ENCODE measurements at places on chromosomes 6 and 20.

DNA sequence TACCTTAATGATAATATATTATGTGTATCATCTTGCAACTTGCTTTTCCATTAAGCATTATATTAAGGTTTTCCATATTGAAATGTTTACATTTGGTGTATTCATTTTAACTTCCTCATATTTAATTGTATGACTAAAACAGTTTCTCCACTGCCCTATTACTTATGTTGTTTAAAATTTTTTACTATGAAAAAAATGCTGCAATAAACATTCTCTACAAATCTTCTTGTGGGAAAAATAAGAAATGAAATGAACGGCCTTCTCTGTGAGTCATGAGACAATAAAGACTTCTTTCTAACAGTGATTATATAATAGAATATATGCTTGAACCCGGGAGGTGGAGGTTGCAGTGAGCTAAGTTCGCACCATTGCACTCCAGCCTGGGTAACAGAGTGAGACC is 25.5 kb downstream of the FASTKD5 start:
- DNase-seq = no peak

DNA sequence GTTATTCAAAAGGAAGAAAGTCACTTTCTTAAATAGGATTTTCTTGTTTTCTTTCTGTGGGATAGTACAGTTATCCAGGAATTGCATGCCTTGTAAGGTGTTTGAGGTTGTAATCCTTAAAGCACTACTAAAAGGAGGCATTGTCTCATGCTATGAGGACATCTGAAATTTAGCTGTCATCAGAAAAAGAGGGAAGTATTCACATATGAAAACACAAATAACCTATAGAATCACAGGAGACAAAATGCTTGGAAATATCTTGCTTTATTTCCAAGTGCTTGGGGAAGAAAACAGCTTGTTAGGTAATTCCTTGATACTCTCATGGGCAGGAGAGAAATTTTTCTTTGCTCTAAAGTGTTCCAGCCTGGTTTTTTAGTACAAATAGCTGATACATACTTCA is 40.1 kb downstream of the HECA start:
- no peak for DNase-seq

DNA sequence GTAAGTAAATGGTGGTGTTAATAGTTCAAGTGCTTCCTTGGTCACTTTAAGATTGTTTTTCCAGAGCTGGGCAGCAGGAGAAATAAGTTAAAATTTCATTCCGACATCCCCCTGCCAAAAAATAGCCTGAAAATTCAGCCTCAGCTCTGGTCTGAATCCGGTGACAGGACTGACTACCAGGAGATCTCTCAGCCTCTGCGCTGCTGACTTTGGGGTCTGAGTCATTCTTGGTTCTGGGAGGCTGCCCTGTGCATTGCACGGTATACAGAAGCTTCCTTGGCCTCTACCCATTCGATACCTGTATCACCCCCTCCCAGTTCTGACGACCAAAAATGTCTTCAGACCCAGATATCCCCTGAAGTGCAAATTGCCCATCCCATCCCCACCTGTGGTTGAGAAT is 36.3 kb upstream of the TFAP2C start:
- no peak for DNase-seq

GRCh38 chr6:78513856-78514255 is 353.5 kb upstream of the IRAK1BP1 start:
- DNase-seq = no peak

GRCh38 chr6:31450751-31451150 is 47.2 kb upstream of the MICB start:
- DNase-seq = no peak

DNA sequence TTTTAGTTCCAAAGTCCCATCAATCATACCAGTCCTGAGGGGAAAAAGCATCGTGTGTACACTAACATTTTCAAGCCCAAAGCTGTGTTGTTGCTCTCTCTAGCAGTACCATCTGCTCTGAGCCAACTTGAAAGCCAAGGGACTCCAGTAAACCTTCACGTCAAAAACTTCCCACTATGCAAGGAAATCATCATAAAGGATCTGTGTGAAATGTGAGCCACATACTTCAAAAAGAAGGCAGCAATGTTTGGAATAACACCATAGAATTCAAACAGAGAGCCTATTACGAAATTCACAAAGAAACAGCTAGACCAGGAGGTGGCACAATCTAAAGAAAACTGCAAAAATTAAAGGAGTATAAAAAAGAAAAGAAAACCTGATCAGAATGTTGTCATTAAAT is 399.8 kb upstream of the EPHA7 start:
- no peak for DNase-seq

- DNase-seq = no peak
Observed at GRCh38 chr6:15452182-15452941, 206.5 kb downstream of the JARID2 start.

Data from stimulated activated CD8-positive, alpha-beta memory T cell treated with anti-CD3 and anti-CD28 coated beads, Interleukin-4, amount 100 ng/mL, for 1 hour (primary cell).